ENCODE measurements at places on chromosomes 11 and 22. TPM values are rescaled to one million over a fixed set of nuclear protein-coding genes. Genes with fewer than 3 reads are reported as not detected.
A peak's percentile ranks its signal among the peaks of the same experiment; 100 is the strongest.

Gene DCHS1
- total RNA-seq: 91.5 TPM

DNA sequence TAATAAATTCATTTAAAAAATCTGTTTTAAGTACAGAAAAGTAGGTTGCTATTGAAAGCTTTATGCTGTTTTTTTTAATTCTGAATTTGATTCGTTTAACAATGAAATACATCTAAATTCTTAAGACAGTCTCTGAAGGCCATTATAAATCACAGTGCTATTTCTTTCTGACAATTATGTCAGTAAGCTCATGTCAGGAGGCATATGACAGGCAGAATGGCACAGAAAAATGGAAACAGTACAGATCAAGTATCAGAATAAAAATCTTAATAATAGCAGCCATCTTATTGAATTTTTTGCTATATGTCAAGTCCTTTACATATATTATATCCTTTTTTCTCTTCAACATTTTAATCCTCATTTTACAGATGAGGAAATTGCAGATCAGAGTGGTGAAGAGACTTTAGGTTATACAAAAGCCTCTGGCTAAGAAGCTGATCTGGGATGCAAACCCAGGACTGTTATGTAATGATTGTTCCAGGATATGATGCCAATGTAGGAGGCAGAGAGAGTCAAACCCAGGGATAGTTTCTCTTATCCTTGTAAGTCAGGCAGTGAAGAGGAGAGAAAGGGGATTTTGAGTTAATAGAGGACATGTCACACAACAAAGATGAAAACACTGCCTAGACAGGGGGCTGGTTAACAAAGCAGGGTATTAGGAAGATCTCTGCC lies 283.1 kb upstream of the CCDC90B start:
- H3K4me1 ChIP-seq: no peaks in the 10 kb centered on the region
- no peaks in the 10 kb centered on the region for H3K36me3 ChIP-seq

DNA sequence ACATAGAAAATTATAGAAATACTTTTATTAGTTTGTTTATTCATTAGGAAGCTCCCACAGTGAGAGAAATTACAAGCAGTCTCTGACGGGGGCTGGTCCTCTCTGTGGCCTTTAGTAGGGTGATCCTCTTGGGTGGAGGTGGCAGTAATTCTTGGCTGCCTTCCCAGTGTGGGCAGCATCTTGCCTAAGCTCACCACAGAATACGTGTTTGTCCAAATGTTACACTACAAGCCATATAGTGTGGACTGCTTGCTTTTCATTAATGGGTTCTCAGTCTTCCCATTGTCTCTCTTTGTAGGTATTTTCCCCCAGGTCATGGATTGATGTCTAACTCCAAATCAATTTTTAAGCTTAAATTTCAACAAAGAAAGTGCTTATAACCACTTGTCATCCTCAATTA lies 43.3 kb downstream of the ENDOD1 start:
- DNase-seq: no peak
- H3K27ac ChIP-seq: no peak overlapping the region
- H3K27me3 ChIP-seq: peaks cover 3% of the 10 kb centered on the region
- peaks cover 7% of the 10 kb centered on the region for H3K4me1 ChIP-seq

Gene OR52A1
- total RNA-seq: not detected

- no peaks in the 10 kb centered on the region for H3K4me1 ChIP-seq
- DNase-seq: no peak
- no peaks in the 10 kb centered on the region for H3K36me3 ChIP-seq
- no peak overlapping the region for H3K27ac ChIP-seq
- no peaks in the 10 kb centered on the region for H3K27me3 ChIP-seq
Observed at GRCh38 chr11:3914805-3915204, 59.3 kb downstream of the STIM1 start.

DNA sequence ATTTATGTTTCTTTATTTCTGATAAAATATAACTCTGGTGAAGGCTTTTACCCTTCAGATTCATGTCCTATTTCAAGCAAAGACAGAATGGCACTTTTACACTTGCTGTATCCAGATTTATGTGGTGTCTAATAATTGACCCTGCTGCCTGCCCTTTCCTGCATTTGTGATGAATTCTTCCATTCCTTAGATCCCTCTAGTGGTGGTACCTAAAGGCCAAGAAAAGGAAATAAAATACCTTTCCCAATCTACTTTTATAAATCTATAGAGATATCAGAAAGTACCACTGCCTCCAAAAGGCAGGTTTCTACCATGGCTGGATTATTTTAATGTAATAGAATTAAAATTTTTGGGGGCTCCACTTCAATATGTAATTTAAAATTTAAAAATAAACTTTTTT lies 34.2 kb downstream of the CCDC81 start:
- no peak overlapping the region for H3K27ac ChIP-seq
- no peaks in the 10 kb centered on the region for H3K36me3 ChIP-seq
- no peaks in the 10 kb centered on the region for H3K27me3 ChIP-seq
- H3K4me3 ChIP-seq: no peak overlapping the region
- no peak for DNase-seq
- no peaks in the 10 kb centered on the region for H3K4me1 ChIP-seq

DNA sequence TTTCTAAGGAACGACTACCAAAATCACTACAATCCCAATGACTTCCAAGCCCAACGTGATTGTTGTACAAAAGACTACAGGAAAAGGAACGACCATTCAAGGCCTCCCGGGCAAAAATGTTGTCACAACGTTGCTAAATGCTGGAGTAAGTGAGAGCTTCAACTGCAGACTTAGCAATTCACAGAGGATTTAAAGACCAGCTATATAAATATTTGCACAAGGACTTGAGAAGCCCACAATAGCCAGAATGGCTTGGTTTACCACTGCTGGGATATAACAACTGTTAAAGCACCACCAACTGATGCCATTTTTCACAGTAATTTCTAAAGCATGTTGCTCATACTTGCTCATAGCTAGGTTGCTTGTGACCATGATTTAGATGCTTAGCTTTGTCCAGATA lies 78.3 kb downstream of the EMSY start:
- H3K4me1 ChIP-seq: no peaks in the 10 kb centered on the region
- H3K36me3 ChIP-seq: no peaks in the 10 kb centered on the region
- no peak for DNase-seq
- H3K27ac ChIP-seq: no peak overlapping the region
- H3K4me3 ChIP-seq: no peak overlapping the region

DNA sequence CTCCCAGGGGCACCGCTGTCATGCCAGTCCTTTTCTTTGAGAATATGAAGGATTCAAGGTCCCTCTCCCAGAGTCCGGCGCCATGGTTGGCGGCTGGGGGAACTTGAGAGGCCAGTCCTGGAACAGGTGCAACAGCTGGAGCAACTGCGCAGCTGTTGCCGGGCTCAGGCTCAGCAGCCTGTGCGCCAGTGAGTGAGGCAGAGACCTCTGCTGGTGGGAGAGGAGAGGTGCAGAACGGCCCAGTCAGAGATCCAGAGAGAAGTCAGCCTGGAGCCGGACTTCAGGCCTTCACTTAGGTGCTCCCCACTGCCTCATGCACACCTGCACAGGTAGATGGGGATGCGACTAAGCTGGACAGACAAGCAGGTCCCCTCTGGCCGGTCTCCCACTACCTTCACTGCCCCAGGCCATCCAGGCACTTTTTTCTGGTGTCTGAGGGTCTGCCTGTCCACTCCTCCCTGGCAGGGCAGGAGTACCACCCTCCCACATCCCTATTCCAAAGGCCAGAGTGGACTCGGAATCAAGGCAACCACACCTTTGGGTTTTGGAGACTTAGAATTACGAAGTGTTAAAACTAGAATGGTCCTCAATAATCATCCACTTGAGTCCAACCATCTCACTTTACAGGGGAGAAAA lies 4.6 kb downstream of the CHRDL2 start:
- no peak overlapping the region for H3K4me3 ChIP-seq
- DNase-seq: peak; percentile 75
- peaks cover 17% of the 10 kb centered on the region for H3K27me3 ChIP-seq
- no peaks in the 10 kb centered on the region for H3K4me1 ChIP-seq
- H3K27ac ChIP-seq: no peak overlapping the region
- no peaks in the 10 kb centered on the region for H3K36me3 ChIP-seq

- no peak overlapping the region for H3K27ac ChIP-seq
- H3K4me3 ChIP-seq: no peak overlapping the region
- H3K4me1 ChIP-seq: no peaks in the 10 kb centered on the region
- H3K36me3 ChIP-seq: no peaks in the 10 kb centered on the region
- DNase-seq: no peak
Observed at GRCh38 chr11:8739309-8739793, 56.8 kb downstream of the RPL27A start.

DNA sequence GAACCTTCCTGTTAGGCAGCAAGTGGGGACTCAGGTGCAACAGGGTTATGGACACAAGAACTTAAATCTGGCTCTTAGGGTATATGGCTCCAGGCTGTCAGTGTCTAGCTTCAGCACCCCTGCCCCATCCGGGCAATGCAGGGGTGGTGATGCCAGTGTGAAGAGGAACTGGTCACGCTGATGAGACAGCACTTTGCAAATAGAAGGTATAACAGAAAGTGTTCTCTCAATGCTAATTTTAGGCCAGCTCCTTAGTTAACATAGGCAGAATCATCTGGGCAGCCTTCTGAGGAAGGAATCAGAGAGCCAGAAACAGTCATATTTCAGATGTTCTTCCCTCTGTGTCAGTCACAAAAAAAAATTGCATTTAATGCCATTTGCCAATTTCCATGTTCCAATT lies 41.2 kb downstream of the SYT9 start:
- H3K4me3 ChIP-seq: no peak overlapping the region
- H3K4me1 ChIP-seq: no peaks in the 10 kb centered on the region
- H3K27me3 ChIP-seq: no peaks in the 10 kb centered on the region
- no peaks in the 10 kb centered on the region for H3K36me3 ChIP-seq

- DNase-seq: no peak
- no peak overlapping the region for H3K4me3 ChIP-seq
- H3K27ac ChIP-seq: no peak overlapping the region
- H3K36me3 ChIP-seq: no peaks in the 10 kb centered on the region
- H3K4me1 ChIP-seq: peaks cover 20% of the 10 kb centered on the region
Observed at GRCh38 chr11:92300876-92301275, 76.3 kb downstream of the FAT3 start.

DNA sequence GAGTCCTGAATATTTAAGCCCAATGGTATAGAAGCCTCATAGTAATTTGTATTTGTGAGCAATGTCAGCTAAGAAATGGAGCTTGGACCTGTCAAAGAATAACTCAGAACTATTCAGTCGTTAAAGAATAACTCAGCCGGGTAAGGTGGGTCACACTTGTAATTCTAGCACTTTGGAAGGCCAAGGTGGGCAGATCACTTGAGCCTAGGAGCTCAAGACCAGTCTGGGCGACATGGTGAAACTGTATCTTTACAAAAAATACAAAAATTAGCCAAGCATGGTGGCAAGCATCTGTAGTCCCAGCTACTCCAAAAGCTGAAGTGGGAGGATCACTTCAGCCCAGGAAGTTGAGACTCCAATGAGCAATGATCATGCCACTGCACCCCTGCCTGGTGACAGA lies 1526.5 kb downstream of the LRRC4C start:
- H3K4me1 ChIP-seq: peaks cover 12% of the 10 kb centered on the region
- peaks cover 1% of the 10 kb centered on the region for H3K27me3 ChIP-seq
- peaks cover 18% of the 10 kb centered on the region for H3K36me3 ChIP-seq
- DNase-seq: no peak
- no peak overlapping the region for H3K4me3 ChIP-seq

- no peaks in the 10 kb centered on the region for H3K27me3 ChIP-seq
- no peaks in the 10 kb centered on the region for H3K4me1 ChIP-seq
- no peak overlapping the region for H3K27ac ChIP-seq
- no peak for DNase-seq
- H3K4me3 ChIP-seq: no peak overlapping the region
Observed at GRCh38 chr11:81098471-81098870, 1635.2 kb downstream of the FAM181B start.

DNA sequence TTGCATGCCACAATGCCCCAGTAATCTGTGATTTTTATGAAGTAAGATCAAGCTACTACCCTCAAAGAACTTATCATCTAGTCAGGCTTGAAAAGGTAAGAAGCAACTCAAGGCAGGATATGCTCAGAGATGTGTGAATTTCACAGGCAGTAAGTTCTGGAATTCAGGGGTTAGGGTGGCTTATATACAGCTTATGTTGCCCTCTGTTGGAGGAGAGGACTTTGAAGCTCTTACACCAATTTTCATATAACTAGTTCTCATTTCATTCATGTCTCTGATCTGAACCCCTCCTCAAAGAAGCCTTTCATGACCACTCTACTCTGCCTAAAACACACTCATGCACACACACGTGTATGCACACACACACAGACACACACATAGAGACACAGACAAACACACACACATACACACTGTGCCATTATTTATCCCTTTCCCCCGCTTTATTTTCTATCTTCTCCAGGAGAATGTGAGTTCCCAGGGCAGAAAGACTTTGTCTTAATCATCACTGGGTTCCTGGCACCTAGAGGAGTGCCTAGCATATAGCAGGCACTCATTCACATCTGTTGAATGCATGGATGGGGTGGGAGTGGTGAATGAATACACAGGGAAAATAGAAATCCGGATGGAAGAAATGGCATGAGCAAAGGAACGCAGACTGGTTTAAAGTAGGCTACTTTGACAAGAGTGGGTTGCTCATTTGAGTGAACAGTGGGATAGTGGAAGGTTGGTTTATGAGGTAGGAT lies 220.7 kb upstream of the ZBED5 start:
- H3K27ac ChIP-seq: no peak overlapping the region
- no peaks in the 10 kb centered on the region for H3K36me3 ChIP-seq
- H3K27me3 ChIP-seq: peaks cover 6% of the 10 kb centered on the region
- H3K4me1 ChIP-seq: peaks cover 10% of the 10 kb centered on the region

- H3K27me3 ChIP-seq: peaks cover 4% of the 10 kb centered on the region
- no peak overlapping the region for H3K27ac ChIP-seq
- no peak for DNase-seq
- H3K36me3 ChIP-seq: no peaks in the 10 kb centered on the region
Observed at GRCh38 chr11:1193326-1194230, 29.3 kb upstream of the MUC5B start.

- no peak overlapping the region for H3K27ac ChIP-seq
- H3K36me3 ChIP-seq: no peaks in the 10 kb centered on the region
- H3K27me3 ChIP-seq: no peaks in the 10 kb centered on the region
- peaks cover 4% of the 10 kb centered on the region for H3K4me1 ChIP-seq
Observed at GRCh38 chr11:16856022-16856471, 117.6 kb downstream of the C11orf58 start.

Gene MFRP
- not detected for total RNA-seq

DNA sequence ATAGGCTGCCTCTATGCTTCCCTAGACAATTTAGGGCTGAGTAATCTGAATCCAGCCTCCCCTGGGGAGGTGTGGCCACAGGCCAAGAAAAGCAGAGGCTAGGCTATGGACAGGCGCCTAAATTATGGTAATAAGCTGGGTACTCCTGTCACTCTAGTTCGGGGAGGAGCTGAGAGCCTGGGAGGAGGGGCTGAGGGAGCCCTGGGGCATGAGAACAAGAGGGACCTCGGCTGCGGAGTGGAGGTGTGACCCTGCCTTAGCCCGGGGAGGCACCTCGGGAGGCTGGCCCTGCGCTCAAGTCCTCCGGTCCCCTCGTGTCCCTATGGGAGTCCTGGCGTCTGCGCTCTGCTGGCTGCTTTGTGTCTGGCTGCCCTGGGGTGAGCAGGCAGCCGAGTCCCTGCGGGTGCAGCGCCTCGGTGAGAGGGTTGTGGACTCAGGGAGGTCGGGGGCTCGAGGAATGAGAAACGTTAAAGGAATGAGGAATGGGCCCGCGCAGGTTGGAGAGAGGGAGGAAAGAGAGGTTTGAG lies at the start of gene OTOG:
TSS of gene OTOG (plus strand) at position 209 of the 527 bp plus-strand sequence. CDS start at position 323, 114 bp downstream.
- no peaks in the 10 kb centered on the region for H3K4me1 ChIP-seq
- DNase-seq: no peak
- no peaks in the 10 kb centered on the region for H3K36me3 ChIP-seq
- H3K4me3 ChIP-seq: no peak within 1 kb of the TSS
- H3K27ac ChIP-seq: no peak within 1 kb of the TSS

Data from glutamatergic neuron (in vitro differentiated cells).